Suprapubic skin (tissue), 4 donors: ENCODE measurements at places on chromosomes 7 and 10. TPM values are rescaled to one million over a fixed set of nuclear protein-coding genes. Genes with fewer than 3 reads are reported as not detected.

The POLR2J gene
- 9.5 TPM for total RNA-seq

The POLR2J2 gene
- 5.1 TPM for total RNA-seq

The RNF32 gene
- total RNA-seq, result 0.29 TPM

The GPR141 gene
- total RNA-seq, result 2.0 TPM

The NEUROD6 gene
- not detected for total RNA-seq

The HOXA7 gene
- total RNA-seq, result 14.9 TPM

The ADIRF gene
- 126 TPM for total RNA-seq

The TUBAL3 gene
- total RNA-seq, result not detected

- no peak for DNase-seq
- H3K27ac ChIP-seq, result no peak overlapping the region
- H3K4me3 ChIP-seq, result no peak overlapping the region
- no peaks in the 10 kb centered on the region for H3K27me3 ChIP-seq
- no peaks in the 10 kb centered on the region for H3K36me3 ChIP-seq
Observed at GRCh38 chr7:52799817-52800216, 235.6 kb upstream of the POM121L12 start.

GRCh38 chr10:32995751-32996150 lies 37.7 kb upstream of the ITGB1 start:
- no peaks in the 10 kb centered on the region for H3K36me3 ChIP-seq
- H3K27ac ChIP-seq, result no peak overlapping the region
- DNase-seq, result no peak
- H3K27me3 ChIP-seq, result no peaks in the 10 kb centered on the region
- no peaks in the 10 kb centered on the region for H3K4me1 ChIP-seq

DNA sequence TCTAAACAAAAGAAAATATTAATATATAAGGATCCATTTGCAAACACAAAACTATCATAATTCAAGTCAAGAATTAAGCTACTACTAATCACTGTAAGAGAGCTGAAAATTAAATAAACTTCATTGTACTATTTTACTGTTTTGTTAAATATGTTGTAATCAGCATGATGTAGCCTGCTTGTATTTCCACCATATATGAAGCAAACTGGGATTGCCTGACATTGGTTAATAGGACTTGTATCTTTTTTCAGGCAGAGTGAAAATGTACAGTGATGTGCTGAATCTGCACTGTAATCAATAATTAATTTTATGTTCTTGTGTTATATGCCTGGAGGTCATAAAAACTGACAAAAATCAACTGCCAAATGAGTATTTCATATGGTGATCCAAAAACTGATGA lies 25.4 kb downstream of the TRDMT1 start:
- DNase-seq, result no peak
- no peak overlapping the region for H3K4me3 ChIP-seq
- H3K27me3 ChIP-seq, result no peaks in the 10 kb centered on the region
- peaks cover 2% of the 10 kb centered on the region for H3K4me1 ChIP-seq
- no peak overlapping the region for H3K27ac ChIP-seq

GRCh38 chr7:92794391-92794790 lies 42.0 kb downstream of the CDK6 start:
- peaks cover 17% of the 10 kb centered on the region for H3K4me1 ChIP-seq
- H3K36me3 ChIP-seq, result no peaks in the 10 kb centered on the region
- no peak for DNase-seq
- H3K4me3 ChIP-seq, result no peak overlapping the region
- H3K27ac ChIP-seq, result no peak overlapping the region
- H3K27me3 ChIP-seq, result no peaks in the 10 kb centered on the region

DNA sequence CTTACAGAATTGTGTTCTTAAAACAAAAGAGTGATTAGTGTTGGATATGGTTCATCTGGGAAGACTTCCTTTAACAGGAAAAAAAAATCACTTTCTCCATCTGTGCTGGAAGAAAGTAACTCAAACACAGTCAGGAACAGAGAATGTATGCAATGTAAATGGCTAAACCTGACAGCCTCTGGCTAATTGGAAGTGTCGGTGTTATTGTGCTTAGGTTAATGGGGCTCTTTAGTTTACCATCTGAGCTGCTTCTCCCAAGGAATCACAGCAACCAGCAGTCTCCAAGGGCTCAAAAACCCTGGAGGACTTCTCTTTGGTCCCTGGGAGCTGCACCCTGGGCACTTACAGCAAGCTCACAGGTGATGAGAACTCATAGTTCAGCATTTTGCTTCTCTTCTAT lies 724.5 kb downstream of the LRMDA start:
- no peak overlapping the region for H3K27ac ChIP-seq
- no peak for DNase-seq
- no peaks in the 10 kb centered on the region for H3K36me3 ChIP-seq
- no peaks in the 10 kb centered on the region for H3K4me1 ChIP-seq

GRCh38 chr10:7515439-7515838 lies 104.6 kb upstream of the SFMBT2 start:
- peaks cover 22% of the 10 kb centered on the region for H3K27me3 ChIP-seq
- H3K27ac ChIP-seq, result no peak overlapping the region
- H3K36me3 ChIP-seq, result no peaks in the 10 kb centered on the region
- H3K4me3 ChIP-seq, result no peak overlapping the region
- no peaks in the 10 kb centered on the region for H3K4me1 ChIP-seq

- no peaks in the 10 kb centered on the region for H3K4me1 ChIP-seq
- no peak for DNase-seq
- no peaks in the 10 kb centered on the region for H3K36me3 ChIP-seq
- H3K27ac ChIP-seq, result no peak overlapping the region
Observed at GRCh38 chr10:100872034-100872791, 40.5 kb upstream of the SLF2 start.

- no peaks in the 10 kb centered on the region for H3K36me3 ChIP-seq
- no peak overlapping the region for H3K27ac ChIP-seq
- no peak overlapping the region for H3K4me3 ChIP-seq
- peaks cover 3% of the 10 kb centered on the region for H3K4me1 ChIP-seq
- no peaks in the 10 kb centered on the region for H3K27me3 ChIP-seq
Observed at GRCh38 chr10:77157248-77158019, 480.2 kb downstream of the KCNMA1 start.

DNA sequence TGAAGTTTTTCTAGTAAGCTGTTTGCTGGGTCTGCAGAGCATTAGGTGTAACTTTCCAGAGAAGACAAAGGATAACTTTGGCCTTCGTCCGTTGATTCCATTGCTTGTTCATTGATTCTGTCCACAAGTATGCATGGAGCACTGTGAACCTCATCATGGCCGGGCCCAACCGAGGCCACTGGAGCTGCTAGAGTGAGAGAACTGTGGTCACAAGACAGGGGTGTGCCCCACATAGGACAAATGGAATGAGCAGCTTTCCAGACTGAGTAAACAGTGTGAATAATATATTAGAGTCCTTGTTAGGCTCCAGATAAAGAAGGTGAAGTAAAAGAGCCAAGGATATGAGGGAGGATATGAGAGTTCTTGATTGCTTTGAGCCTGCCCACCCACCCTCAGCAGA lies 24.9 kb downstream of the MBL2 start:
- no peaks in the 10 kb centered on the region for H3K4me1 ChIP-seq
- no peaks in the 10 kb centered on the region for H3K27me3 ChIP-seq
- H3K27ac ChIP-seq, result no peak overlapping the region
- no peak overlapping the region for H3K4me3 ChIP-seq
- no peaks in the 10 kb centered on the region for H3K36me3 ChIP-seq

- H3K36me3 ChIP-seq, result no peaks in the 10 kb centered on the region
- no peak overlapping the region for H3K27ac ChIP-seq
- no peaks in the 10 kb centered on the region for H3K27me3 ChIP-seq
- no peak overlapping the region for H3K4me3 ChIP-seq
Observed at GRCh38 chr7:159070431-159071148, 74.1 kb downstream of the VIPR2 start.

DNA sequence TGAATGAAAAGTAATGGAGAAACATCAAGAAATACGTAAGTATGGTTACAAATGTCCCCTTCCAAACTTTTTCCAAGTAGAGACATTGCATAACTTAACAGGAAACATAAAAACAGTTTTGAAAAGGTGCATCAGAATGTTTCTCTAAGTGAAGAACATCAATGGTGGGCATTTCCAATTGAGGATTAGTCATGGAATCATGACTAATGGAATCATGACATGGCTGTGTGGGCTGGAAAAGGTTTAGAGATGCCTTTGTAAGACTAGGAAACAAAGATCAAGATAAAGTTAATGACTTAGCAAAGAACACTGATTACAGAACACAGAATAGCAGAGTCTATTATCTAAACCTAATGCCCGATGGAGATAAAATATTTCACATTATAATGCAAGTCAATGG lies 272.0 kb downstream of the HPSE2 start:
- DNase-seq, result no peak
- no peaks in the 10 kb centered on the region for H3K4me1 ChIP-seq
- H3K4me3 ChIP-seq, result no peak overlapping the region
- no peak overlapping the region for H3K27ac ChIP-seq
- H3K36me3 ChIP-seq, result no peaks in the 10 kb centered on the region
- no peaks in the 10 kb centered on the region for H3K27me3 ChIP-seq

DNA sequence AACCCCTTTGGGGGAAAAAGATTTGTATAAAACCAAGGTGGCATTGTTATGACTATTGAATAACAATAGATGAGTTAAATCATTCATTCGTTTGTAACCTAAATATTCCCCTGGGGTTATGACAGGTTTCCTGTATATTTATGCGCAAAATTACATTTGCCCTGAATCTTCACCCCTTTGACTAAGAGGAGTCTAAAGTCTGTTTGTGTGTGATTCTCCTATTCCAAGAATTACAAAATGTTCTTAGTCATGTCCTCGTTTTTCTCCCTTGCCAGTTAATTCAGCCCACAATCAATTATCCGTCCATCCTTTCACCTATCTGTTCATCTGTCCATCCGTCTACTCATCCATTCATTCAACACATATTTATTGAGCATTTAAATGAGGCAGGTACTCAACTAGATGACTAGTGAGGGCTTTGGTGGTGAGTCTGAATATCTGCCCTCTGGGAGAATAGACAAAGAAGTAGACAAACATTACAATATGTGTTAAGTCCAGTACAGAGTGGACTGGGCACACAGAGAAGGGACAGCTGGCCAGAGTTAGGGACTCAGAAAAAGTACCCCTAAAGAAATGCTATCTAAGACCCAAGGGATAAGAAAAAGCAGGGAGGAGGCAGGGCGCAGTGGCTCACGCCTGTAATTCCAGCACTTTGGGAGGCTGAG lies 35.6 kb upstream of the TCF7L2 start:
- no peak for DNase-seq
- H3K36me3 ChIP-seq, result no peaks in the 10 kb centered on the region
- H3K27me3 ChIP-seq, result no peaks in the 10 kb centered on the region

GRCh38 chr10:108632144-108632543 lies 1291.2 kb downstream of the XPNPEP1 start:
- H3K36me3 ChIP-seq, result no peaks in the 10 kb centered on the region
- no peak for DNase-seq
- H3K27ac ChIP-seq, result no peak overlapping the region
- H3K27me3 ChIP-seq, result no peaks in the 10 kb centered on the region

GRCh38 chr7:96401200-96401599 lies 79.3 kb upstream of the SLC25A13 start:
- no peak overlapping the region for H3K4me3 ChIP-seq
- no peaks in the 10 kb centered on the region for H3K36me3 ChIP-seq
- no peaks in the 10 kb centered on the region for H3K4me1 ChIP-seq

GRCh38 chr7:152103691-152104090 lies 78.2 kb downstream of the GALNT11 start:
- no peak overlapping the region for H3K4me3 ChIP-seq
- no peaks in the 10 kb centered on the region for H3K27me3 ChIP-seq
- no peak overlapping the region for H3K27ac ChIP-seq
- no peak for DNase-seq

- DNase-seq, result no peak
- H3K4me1 ChIP-seq, result peaks cover 16% of the 10 kb centered on the region
- no peak overlapping the region for H3K4me3 ChIP-seq
- no peak overlapping the region for H3K27ac ChIP-seq
Observed at GRCh38 chr7:1514407-1514806, 10.2 kb upstream of the INTS1 start.

DNA sequence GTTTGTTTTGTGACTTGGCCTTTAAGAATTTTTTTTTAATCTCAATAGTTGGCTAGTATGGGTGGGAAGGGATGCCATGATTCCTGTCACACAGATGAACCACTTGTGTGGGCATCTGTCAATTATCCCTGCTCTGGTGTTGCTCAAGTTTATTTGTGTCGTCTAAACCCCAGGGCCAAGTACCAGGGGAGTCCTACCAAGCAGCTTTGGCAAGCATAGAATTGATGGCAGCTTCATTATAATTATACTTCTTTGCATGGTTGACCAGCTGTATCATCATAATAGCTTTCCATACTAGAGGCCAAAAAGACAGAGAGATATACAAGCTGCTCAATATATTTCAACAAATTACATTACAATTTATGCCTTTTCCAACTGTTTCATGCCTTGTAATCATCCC lies 30.4 kb downstream of the SUGCT start:
- no peaks in the 10 kb centered on the region for H3K27me3 ChIP-seq
- no peaks in the 10 kb centered on the region for H3K4me1 ChIP-seq
- DNase-seq, result no peak
- no peak overlapping the region for H3K4me3 ChIP-seq
- no peaks in the 10 kb centered on the region for H3K36me3 ChIP-seq

DNA sequence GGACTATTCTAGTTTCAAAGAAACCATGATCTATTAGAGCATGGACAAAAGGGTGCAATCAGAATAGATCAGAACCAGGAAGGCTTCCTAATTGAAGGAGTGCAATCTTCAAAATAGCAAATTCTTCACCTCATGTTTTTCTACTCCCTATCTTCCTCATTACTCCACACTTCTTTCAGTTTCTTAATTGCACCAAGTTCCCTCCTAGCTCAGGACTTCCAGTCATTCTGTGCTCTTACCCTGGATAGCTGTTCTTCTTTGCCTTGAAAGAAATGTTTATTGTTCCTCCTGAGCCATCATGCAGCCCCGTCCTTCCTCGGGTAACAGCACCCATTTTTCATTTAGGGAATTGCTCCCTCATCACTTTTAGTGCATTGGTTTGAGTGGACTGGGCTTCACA lies 23.1 kb downstream of the TRPV5 start:
- no peak overlapping the region for H3K4me3 ChIP-seq
- no peaks in the 10 kb centered on the region for H3K27me3 ChIP-seq
- no peak for DNase-seq
- peaks cover 7% of the 10 kb centered on the region for H3K4me1 ChIP-seq
- no peak overlapping the region for H3K27ac ChIP-seq

DNA sequence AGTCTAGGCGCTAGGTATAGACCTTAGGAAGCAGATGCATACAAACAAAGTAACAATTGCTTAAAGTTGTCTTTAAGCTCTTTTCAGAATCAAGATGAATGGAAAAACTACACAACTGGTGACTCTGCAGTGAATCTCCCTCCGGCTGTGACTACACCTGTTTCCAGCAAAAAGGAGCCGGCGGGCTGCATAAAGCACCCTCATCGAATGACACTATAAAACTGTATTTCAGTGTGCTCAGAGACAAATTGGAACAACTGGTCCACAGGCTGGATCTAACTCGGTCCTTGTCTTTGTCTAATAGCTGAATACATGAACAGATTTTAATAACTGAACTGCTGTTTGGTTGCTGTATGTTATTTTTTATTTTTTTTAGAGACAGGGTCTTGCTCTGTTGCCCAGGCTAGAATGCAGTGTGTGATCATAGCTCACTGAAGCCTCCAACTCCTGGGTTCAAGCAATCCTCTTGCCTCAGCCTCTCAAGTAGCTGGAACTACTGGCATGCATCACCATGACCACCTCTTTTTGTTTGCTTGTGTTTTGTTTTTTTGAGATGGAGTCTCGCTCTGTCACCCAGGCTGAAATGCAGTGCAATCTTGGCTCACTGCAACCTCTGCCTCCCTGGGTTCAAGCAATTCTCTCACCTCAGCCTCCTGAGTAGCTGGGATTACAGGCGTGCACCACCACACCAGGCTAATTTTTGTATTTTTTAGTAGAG lies 64.2 kb upstream of the SVIL start:
- no peak overlapping the region for H3K27ac ChIP-seq
- no peak for DNase-seq
- H3K4me1 ChIP-seq, result peaks cover 13% of the 10 kb centered on the region
- H3K36me3 ChIP-seq, result no peaks in the 10 kb centered on the region
- no peak overlapping the region for H3K4me3 ChIP-seq

GRCh38 chr7:141500608-141501007 lies 50.6 kb upstream of the AGK start:
- H3K4me3 ChIP-seq, result no peak overlapping the region
- DNase-seq, result no peak
- H3K4me1 ChIP-seq, result no peaks in the 10 kb centered on the region
- H3K36me3 ChIP-seq, result no peaks in the 10 kb centered on the region
